ENCODE measurements at places on chromosomes 4 and X.

DNA sequence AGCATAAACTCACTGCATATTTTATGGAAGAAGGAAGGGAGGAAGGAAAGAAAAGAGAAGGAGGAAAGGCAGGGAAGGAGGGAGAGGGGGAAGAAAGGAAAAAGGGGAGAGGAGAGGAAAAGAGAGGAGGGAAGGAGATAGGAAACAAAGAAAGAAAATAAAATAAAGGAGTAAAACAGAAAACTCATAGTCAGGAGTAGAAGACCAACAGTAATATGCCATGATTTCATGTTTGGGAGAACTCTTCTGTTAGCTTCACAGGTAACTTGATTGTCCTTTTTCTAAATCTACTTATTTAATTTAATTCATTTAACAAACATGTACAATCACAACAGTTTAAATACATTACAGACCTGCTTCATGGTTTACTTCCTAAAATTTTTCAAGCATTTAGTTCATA is 46.8 kb upstream of the SGMS2 start:
- DNase-seq: no peak

DNA sequence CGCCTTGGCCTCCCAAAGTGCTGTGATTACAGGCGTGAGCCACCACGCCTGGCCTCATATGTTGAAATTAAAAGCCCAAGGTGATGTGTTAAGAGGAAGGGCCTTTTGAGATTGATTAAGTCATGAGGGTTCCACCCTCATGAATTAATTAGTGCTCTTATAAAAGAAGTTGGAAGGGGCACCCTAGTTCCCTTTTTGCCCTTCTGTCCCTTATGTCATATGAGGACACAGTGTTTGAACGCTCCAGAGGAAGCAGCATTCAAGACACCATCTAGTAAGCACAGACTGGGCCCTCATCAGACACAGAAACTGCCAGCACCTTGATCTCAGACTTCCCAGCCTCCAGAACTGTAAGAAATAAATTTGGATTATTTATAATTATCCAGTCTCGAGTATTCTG is 5.1 kb upstream of the APLN start:
- DNase-seq: no peak

DNA sequence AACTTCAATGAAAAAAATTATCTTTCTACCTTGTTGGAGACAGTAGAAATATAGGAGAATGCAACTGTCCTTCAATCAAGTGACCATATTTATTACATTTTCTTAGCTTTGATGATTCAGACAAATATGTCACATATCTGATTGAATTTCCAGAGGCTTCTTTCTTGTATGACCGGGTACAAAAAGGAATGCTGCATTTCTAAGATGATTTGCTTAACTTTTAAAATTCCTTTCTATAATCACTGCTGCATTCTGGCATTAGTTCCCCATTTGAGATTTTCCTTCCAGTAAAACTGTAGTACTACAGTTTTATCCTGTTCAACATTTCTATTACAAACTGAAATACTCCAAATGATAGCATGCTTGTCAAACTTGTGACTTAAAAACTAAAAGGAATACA is 5.2 kb downstream of the MFSD8 start:
- DNase-seq: no peak

DNA sequence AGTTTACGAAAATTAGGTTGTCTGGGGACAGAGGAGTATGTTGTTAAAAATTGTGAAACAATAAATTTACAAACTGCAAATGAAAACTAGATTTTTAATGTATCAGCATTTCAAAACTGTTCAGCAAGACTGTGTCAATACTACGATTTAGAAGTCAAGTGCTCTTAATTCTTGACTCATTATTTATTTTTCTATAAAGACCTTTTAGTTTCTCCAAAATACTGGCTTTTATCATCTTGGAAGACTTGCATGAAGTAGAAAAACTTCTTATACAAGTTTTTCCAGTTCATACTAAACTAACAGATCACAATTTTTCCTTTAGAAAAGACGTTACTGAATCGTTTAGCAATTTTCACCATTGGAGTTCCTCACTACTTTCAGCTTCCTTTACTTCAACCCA is 231.4 kb downstream of the PPP3CA start:
- no peak for DNase-seq

DNA sequence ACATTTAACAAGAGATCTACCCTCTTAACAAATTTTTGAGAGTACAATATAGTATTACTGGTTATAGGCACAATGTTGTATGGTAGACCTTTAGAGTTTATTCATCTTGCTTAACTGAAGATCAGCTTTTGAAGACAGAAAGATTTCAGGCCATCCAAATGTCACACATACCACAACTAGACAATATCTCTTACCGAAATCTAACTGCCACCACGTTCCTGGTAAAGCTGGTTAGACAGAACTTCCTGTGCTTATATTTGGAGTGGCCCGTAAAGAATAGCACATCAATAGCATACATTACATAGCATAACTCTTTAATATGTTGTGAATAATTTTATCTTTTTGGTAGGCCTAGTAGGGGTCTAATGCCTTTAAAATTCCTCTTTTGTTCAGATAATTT is 29.8 kb upstream of the ARHGEF6 start:
- no peak for DNase-seq

DNA sequence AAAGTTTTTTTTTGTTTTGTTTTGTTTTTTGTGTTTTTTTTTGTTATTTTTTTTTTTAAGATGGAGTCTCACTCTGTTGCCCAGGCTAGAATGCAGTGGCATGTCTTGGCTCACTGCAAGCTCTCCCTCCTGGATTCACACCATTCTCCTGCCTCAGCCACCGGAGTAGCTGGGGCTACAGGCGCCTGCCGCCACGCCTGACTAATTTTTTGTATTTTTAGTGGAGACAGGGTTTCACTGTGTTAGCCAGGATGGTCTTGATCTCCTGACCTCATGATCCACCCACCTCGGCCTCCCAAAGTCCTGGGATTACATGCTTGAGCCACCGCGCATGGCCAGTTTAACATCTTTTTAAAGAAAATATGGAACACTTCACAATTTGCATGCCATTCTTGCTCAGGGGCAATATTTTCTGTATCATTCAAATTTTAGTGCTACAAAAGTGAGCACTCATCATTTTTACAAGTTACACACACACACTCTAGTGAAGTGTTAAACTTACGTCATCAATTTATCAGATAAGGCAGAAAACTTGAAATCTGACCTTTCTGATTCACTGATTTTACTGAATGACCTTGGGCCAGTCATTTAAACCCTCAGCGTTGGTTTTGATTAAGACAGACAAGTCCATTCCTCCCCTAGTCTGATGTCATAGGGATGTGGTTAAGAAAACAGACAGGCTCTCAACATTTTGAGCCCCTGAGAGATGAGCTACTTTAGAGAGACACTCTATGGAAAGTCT is 61.2 kb downstream of the TRIM2 start:
- no peak for DNase-seq

DNA sequence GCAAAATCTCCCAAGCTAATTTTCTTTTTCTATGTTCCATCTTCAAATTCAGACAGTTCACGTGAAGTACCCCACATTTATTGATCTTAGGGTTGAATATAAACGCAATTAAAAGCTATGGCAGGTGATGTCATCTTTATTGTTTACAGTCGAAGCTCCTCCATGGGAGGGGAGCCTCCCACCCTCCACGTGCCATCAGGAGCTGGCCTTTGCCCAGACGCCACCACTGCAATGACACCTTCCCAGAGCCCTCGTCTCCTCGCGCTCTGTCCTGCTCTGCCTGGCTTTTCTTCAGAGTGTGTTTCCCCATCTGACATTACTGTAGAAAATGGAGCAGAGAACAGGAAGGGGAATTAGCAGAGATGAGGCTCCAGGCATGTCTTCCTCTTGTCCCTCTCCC is 18.8 kb upstream of the CYP4V2 start:
- no peak for DNase-seq

DNA sequence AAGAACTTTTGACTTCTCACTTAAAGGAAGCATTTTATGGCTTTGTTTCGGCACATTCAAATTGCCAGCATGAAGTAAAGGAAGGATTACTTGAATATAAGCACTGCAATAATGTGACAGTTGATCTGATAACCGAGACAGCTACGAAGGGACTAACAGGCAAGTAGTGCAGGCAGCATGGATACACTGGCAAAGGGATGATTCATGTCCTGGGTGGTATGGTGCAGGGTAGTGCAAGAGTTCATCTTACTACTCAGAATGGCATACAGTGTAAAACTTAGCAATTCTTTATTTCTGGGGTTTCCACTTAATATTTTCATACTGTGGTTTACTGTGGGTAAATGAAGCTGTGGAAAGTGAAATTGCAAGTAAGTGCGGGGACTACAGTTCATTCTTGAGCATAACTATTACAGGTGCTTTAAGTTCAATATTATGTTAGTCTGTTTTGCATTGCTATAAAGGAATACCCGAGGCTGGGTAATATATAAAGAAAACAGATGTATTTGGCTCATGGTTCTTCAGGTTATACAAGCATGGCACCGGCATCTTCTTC is 611.8 kb downstream of the SPOCK3 start:
- DNase-seq: no peak

DNA sequence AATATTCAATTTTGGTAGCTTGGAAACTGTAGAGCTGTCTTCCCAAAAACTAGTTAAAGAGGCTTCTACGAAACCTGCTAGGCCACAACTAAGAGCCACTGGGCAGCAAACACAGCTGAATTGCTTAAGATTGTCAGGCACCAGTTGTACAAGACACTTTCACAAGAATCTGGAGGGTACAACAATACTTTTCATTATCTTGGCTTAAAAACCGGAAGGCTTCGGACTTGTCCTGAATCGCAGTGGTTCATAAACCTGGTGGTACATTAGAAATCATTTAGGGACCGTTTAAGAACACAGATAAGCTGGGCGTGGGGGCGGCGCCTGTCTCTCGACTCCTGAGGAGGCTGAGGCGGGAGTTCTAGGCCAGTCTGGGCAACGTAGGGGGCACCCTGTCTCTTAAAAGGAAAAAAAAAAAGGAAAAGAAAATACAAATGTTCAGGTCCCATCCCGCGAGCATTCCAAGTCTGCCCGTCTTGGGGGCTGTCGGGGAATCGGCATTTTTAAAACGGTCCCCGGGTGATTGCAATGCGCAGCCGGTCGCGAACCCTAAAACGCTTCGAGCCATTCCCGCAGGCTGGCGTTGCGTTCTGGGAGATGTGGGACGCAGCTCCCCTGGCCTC is 763 bp downstream of the PYURF start:
- DNase-seq: peak; percentile 12

DNA sequence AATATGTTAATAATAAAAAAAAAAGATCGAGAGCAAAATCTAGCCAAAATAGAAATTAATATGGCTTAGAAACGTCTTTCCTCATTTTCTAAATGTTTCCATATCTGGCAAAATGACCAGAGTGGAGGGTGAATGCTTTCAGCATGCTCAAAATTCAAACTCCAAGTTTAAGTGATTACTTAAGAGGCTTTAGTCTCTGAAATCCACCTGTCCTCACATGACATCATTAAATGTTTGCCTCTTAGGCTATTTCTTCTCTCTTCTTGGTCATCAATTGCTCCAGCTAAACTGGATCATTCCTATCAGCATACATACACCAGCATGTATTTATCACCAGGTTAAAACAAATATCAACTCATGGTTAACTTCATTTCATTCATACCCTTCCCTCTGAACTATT is 54.5 kb upstream of the ATXN3L start:
- no peak for DNase-seq

GRCh38 chr4:36392916-36393315 is 111.5 kb downstream of the DTHD1 start:
- DNase-seq: no peak

DNA sequence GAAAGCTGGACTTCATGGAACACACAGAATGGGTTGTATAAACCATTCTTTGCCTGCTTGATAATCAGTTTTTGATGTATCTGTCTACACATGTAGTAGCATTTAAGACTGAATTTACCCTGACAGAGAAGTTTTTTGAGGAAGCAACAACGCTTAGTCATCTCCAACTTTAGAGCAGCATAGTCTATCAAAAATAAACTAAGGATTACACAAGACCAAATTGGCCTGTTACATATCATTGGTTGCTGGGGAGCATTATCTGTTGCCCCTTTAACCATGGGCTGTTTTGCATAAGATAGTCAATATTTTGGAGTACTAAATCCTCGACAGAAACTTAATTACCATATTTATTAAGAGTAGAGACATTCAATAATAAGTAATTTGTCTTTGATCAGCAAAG is 347.4 kb downstream of the FAM47B start:
- DNase-seq: no peak

GRCh38 chr4:56391270-56391669 is 4.0 kb upstream of the AASDH start:
- DNase-seq: no peak

- DNase-seq: no peak
Measured at GRCh38 chrX:49949961-49950360, 27.6 kb downstream of the CLCN5 start.

GRCh38 chr4:141028024-141028529 is 105.2 kb downstream of the RNF150 start:
- peak; percentile 99 for DNase-seq

DNA sequence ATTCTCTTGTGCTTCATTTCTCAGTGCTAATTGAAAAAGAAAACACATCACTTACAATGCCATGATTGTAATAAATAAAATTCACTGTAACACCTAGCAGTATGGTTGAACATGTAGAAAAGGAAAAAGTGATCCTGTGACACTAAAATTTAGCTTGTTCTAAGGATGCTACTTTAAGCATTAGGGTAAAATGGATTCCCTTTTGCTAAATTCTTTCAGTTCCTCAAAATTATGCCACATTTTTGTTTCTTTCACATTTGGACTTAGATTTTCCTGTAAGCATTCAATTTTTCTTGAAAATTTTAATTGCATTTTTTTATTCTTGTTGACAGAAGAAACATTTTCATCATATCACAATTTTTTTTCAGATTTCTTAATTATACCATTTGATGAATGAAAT is 19.4 kb downstream of the TET2 start:
- DNase-seq: no peak
